HFF-Myc (cell line): ENCODE measurements at places on chromosomes 16 and 17.

GRCh38 chr16:11345040-11345862, at the start of gene RMI2:
Gene RMI2, plus strand, starts transcription at chr16:11345459. Its CDS starts 13 bp downstream, at chr16:11345472.
- peak; percentile 82 for DNase-seq

GRCh38 chr17:79463421-79464317, 147.2 kb downstream of the RBFOX3 start:
- DNase-seq, result no peak

GRCh38 chr16:54080524-54081008, 206.0 kb downstream of the IRX3 start:
- DNase-seq, result no peak

DNA sequence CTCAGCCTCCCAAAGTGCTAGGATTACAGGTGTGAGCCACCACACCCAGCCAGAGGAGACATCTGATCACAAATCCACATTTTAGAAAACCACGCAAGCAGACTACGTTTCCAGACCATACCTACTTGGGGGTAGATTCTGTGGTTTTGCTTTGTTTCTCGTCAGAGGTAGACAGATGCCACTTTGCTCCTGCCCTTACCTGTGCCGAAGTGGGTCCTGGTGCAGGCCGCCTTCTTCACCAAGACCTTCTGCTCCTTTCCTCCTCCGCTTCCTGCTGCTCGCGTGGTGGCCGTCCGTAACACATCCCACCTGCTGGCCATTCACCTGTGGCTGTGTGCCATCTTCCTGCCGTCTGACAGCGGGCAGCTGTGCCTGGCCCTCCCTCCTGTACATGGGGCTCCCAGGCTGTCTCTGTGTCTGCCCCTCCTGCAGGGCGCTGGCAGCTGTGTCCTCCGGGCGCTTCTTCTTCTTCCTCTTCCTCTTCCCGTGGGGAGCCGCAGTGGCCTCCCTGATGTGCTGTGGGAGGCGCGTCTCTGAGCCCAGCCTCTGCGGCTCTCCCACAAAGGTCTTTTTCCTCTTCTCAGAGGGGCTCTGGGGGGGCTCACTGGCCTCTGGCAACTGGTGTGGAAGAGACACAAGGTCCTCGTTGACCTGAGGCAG, 21.2 kb upstream of the CYTH1 start:
- DNase-seq, result no peak

DNA sequence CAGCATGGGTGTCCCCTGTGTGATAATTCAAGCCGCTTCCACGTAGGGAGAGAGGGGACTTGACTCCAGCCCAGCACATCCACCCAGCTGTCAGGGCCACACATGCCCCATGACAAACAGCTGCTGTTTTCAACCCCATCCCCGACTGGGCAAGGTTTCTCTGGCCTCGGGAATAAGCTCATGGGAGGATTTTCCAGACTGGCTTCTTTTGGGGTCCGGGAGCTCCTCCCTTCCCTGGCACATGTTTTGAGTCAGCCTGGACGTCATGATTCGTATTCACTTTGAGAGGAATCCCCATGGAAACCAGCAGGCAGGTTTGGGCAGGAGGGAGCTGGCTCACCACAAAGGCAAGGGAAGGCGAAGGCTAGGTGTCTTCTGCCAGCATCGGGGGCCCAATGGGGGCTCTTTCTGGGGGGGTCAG, 156.4 kb downstream of the CMIP start:
- peak; percentile 60 for DNase-seq

GRCh38 chr16:9318764-9319163, 227.3 kb downstream of the HAPSTR1 start:
- no peak for DNase-seq

GRCh38 chr17:229709-230394, 48.4 kb upstream of the DOC2B start:
- DNase-seq, result no peak

DNA sequence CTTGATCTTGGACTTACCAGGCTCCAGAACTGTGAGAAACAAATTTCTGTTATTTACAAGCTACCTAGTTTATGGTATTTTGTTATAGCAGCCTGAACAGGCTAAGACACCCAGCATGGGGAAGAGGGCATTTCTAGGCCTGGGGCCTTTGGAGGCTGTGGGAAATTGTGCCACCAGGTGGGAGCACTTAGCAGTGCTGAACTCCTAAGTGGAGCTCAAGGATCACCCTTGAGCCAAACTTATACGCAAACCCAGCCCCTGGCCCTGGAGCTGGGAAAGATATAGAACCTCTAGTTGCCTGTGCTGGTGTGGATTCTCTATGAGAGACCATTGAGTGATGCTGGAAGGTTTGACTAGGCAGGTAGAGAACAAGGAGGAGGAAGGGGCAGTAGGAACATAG, 36.1 kb downstream of the MIS12 start:
- DNase-seq, result no peak

GRCh38 chr17:18850679-18851078, 7.3 kb upstream of the PRPSAP2 start:
- DNase-seq, result no peak

- no peak for DNase-seq
These were observed 31.8 kb upstream of the TMEM132E start for GRCh38 chr17:34547453-34548063.

DNA sequence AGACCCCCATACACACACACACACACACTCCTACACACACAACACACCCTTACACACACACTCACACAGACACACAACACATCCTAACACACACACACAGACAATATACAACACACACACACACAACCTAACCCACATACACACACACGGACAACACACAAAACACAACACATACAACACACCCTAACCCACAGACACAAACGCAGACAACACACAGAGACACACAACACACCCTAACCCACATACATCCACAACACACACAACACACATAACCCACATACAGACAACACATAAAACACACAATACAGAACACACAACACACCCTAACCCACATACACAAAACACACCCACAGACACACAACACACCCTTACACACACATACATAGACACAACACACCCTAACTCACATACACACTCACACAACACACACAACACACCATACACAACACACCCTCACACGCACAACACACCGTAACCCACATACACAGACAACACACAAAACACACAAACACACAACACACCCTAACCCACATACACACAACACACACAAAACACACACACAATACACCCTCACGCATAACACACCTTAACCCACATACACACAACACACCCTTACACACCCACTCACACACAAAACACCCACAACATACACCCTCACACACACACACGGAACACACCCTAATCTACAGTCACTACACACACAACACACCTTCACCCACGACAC, 4.4 kb downstream of the ASGR1 start:
- no peak for DNase-seq

- no peak for DNase-seq
These were observed 5.5 kb downstream of the DLX3 start for GRCh38 chr17:49989518-49989880.

DNA sequence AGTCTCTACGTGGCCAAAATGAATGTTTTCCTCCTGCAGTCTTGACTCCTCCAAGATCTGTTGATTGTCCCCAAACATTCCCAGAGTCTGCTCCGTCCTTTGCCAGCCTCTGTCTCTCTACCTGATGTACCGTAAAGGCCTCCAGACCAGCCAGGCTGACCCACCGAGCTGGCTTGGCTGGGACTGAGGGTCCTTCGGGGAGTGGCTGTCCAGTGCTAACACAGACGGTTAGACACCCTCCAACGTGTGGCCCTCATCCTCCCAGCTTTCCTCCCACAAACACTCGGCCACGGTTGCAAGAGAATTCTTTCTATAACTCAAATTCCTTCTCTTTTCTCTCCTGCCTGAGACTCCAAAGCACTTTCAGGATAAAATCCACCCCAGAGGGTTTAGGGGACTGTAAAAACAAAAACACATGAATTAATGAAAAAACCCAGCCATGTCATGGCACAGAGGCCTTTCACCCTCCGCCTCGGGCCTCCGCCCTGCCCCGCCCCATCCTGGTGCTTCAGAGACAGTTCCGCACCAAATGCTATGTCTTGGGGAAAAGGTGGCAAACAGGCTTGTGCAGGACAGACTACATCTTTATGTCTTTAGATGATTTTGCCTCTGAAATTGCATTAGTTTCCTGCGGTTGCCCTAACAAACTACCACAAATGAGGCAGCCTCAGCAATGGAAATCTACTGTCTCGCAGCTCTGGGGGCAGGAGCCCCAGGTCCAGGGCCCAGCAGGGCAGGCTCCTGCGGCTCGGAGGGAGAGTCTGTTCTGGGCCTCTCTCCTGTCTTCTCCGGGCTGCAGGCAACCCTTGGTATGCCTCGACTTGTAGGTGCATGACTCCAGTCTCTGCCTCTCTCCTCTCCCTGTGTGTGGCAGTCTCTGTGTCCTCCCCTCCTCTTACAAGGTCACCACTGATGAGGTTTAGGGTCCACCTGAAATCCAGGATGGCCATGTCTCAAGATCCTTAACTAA, 72.5 kb upstream of the CBX4 start:
- no peak for DNase-seq

DNA sequence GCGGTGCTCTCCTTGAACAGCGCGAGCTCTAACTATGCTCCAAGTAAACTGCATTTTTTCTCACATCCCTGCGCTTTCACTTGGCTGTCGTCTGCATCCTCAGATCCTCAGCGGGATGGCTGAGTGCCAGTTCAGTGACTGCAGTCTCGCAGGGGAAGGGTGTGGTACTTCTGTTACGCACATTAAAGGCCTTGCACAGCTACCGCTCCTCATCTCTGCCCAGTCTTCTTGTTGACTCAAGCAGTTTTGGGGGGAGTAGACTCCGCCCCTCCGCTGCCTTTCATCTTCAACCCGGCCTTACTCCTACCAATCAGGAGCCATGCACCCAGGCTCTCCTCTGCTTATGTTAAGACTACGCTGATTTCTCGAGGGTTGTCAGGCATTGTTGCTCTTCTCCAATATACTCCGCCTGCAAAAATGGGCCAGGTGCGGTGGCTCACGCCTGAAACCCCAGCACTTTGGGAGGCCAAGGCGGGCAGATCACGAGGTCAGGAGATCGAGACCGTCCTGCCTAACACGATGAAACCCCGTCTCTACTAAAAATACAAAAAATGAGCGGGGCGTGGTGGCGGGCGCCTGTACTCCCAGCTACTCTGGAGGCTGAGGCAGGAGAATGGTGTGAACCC, 10.0 kb downstream of the ATP5PD start:
- no peak for DNase-seq

DNA sequence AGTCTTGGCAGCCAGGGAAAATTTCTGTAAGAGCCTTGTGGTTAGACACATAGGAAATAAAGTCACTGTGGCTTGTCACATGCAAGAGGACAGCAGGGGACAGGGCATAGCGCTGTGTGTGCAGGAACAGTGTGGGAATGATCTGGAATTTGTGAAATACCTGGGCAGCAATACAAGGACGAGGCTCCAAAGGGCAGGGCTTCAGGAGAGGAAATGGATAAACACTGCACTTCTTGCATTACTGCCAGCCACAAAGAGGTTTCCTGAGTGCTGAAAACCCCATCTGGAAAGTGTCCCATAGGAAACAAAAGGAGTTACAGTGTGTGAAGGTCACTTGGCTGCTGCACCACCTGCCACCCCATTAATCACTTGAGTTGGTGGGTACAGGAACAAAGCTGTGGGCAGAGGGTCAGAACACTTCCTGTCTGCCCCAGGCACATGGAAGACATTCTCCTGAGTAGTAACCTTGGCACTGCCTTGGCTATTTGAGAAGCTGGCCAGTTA, 12.1 kb upstream of the HP start:
- peak; percentile 11 for DNase-seq

DNA sequence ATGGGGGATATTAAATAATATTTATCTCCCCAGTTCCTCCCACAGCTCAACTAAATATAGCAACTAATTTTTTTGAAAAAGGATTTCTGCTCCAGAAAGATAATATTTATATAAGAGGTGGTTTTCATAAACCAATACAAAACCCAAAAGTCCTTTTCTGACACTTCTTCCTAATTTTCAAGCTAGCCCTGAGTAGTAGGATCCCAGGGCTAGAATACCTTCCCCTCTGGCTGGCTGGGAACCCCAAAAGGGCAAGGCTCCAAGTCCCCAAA, 1.3 kb downstream of the ATP2A3 start:
- DNase-seq, result no peak

- DNase-seq, result no peak
These were observed 26.4 kb downstream of the ARHGAP17 start for GRCh38 chr16:24988593-24989338.

GRCh38 chr17:78971756-78972506, 7.8 kb downstream of the LGALS3BP start:
- no peak for DNase-seq

GRCh38 chr17:30831663-30832437, at the start of gene ATAD5:
Gene ATAD5, plus strand, starts transcription at chr17:30831966. Its CDS starts 382 bp downstream, at chr17:30832348.
- DNase-seq, result peak; percentile 73

DNA sequence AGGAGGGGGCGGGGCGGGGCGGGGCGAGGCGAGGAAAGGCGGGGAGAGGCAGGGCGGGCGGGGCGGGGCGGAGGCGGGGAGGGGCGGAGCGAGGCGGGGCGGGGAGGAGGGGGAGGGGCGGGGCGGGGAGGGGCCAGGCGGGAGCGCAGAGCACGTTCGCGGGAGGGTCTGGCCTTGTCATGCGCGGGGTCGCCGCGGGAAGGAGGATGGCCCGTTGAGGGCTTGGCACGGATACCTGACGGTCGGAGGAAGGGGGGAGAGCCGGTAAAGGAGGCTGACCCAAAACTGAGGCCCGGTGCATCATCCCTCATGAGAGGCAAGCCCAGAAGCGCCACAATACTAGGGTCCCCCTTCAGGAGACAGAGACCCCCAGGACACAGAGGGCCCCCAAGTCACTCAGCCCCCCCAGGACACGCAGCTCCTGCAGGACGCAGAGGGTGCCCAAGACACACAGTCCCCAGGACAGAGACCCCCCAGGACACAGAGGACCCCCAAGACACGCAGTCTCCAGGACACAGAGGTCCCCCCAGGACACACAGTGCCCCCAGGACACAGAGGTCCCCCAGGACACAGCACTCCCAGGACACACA, 593 bp upstream of the WDR45B start:
- DNase-seq, result no peak

- no peak for DNase-seq
These were observed 313.0 kb upstream of the GOT2 start for GRCh38 chr16:59047114-59047513.

GRCh38 chr16:8130197-8130596, 460.1 kb downstream of the TMEM114 start:
- no peak for DNase-seq

DNA sequence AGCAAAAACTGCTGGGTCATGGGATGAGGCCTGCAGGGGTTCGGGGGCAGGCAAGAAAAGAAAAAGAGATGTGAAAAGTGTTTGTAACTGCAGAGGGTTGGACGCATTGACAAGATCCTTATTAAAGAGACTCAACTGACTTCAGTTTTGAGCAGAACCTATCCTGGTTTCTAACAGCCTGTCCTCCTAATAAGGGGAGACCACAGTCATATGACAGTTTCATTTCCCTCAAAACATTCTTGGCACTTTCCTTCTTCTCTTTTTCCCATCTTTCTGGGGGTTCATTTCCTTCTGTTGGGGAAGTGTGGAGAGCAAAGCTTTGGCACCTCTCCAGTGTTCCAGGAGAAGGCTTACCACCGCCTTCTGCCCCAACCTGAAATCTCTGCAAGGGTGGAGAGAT, 118.5 kb downstream of the MAF start:
- no peak for DNase-seq
